ENCODE measurements at places on chromosomes 6 and 20. TPM values are rescaled to one million over a fixed set of nuclear protein-coding genes. Genes with fewer than 3 reads are reported as not detected.
A peak's percentile ranks its signal among the peaks of the same experiment; 100 is the strongest.

Gene PET117
- polyA plus RNA-seq = 8.9 TPM

Gene COL21A1
- 46.7 TPM for polyA plus RNA-seq

Gene PKIB
- polyA plus RNA-seq = not detected

DNA sequence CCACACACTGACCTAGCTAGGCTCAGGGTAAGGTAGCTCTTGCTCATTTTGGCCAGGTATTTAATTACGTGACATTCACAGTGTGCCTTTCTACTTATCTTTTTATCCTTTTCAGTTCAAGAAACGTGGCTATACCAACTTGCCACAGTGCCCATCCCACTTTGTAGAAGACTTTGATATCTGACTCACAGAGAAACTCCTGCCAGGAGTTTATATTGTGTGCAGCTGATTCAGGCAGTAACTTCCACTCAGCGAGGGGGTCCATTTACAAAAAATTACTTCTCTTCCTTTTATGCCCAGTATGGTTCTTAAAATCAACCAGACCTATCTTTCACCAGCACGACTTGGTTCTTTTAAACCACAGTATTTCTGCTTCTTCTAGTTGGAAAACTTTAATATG lies 75.6 kb downstream of the PRL start:
- H3K27ac ChIP-seq = no peak overlapping the region
- H3K27me3 ChIP-seq = no peaks in the 10 kb centered on the region
- no peak overlapping the region for H3K4me3 ChIP-seq
- no peaks in the 10 kb centered on the region for H3K36me3 ChIP-seq
- no peak for DNase-seq

DNA sequence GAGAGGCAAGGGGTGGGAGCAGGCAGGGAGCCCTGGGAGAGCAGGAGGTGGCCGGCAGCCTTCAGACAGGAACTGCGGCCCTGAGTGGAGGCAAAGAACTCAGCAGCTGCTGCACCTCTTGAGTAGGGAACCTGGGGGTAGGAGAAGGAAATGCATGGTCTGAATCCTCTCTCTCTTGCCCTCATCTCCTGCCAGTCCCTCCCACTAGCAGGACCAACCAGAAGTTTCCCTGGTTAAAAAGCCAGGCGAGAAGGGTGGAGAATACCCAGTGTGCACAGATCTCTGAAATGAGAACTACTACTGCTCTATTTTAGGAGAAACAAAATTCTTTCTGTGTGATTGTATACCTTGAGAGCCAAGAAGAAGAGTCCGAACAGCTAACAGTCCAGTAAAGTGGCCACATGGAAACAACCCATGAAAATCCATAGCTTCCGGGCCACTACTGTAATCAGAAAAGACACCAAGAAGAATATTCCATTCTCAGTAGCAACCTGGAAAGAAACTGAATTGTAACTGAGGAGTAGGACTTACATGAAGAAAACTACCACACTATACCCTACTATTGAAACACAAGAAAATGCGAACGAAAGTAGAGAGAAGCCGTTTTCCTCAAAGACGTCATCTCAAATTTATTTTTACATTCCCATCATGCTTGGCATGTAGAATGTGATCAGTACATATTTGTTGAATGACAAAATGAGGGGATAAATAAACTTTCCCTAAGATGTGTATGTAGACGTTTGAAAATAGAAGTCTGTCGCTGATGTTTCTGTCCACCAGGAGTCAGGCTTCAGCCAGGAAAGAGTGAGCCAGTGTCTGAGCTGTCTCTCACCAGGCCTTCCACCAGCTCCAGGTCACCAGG lies 25.6 kb downstream of the WRNIP1 start:
- peak overlapping the region; percentile 48 for H3K27ac ChIP-seq
- peak; percentile 38 for DNase-seq
- H3K27me3 ChIP-seq = no peaks in the 10 kb centered on the region
- H3K4me1 ChIP-seq = peaks cover 40% of the 10 kb centered on the region
- H3K36me3 ChIP-seq = no peaks in the 10 kb centered on the region

DNA sequence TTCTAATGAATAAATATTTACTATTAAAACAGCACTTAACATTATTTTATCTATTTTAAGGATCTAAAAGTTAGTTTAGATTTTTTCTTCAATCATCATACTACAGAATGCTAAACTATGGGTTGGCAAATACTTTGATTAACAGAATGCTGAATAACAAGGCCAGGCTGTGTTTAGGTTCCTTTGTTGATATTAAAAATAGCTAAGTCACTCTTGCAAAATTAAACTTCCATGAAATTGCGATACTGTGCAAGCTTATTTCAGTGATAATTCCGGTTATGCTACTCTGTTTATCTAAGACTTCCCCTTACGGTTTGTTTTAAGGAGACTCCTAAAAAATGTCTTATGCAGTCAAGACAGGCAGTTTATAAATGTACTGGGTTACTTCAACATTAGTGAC lies 2.8 kb downstream of the RNF24 start:
- peaks cover 4% of the 10 kb centered on the region for H3K4me1 ChIP-seq
- DNase-seq = no peak
- no peaks in the 10 kb centered on the region for H3K36me3 ChIP-seq
- peak overlapping the region; percentile 93 for H3K4me3 ChIP-seq

- H3K4me3 ChIP-seq = no peak overlapping the region
- H3K27me3 ChIP-seq = no peaks in the 10 kb centered on the region
- no peak overlapping the region for H3K27ac ChIP-seq
- H3K4me1 ChIP-seq = peaks cover 21% of the 10 kb centered on the region
- DNase-seq = no peak
These were observed 3.6 kb downstream of the TBCC start for GRCh38 chr6:42742116-42742894.

DNA sequence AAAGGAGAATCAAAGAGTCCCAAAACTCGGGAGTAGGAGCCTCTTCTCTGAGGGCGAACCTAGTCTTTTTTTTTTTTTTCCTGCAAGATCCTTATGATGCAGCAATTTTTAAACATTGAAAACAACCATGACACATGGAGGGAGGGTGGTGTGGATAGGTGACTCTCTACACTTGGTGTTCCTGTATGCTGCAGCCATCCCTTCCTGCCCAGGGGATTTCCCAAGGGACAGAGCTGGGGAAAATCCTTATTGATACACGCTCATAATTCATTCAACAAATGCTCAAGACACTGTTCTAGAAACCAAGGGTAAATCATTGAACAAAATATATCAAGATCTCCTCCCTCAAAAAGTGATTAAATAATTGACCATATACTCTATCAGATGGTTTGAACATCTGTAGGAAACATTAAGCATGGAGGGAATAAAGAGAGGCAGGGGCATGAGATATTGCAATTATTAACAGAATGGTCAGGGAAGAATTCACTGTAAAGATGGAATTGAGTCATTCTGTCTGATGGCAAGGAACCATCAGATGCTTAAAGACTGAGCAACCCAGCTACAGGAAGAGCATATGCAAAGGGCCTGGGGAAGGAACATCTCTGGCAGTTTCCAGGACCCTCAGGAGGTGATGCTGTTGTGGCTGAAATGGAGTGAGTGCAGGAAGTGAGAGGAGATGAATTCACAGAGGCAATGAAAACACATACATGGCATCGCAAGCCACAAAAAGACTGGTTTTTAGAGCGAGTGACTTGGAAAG lies 13.4 kb upstream of the BTN3A3 start:
- H3K4me3 ChIP-seq = no peak overlapping the region
- DNase-seq = no peak
- H3K36me3 ChIP-seq = peaks cover 50% of the 10 kb centered on the region
- H3K4me1 ChIP-seq = peaks cover 51% of the 10 kb centered on the region
- no peak overlapping the region for H3K27ac ChIP-seq

DNA sequence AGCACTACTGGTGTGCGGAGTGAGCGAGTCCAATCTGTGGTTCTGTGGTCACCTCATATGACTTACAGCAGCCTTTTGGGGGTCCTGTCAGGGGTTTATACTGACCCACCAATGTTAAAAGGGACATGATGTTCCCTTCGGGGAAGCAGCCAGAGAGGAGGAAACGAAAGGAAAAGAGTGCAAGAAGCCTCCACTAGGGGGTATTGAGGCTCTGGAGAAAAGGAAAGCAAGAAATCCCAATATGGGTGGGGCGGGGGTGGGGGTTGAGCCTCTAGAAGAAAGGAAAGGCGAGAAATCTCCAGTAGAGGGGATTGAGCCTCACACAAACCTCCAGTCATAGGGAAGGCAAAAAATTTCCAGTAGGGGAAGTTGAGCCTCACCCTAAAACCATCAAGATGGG lies 249.3 kb upstream of the ECI2 start:
- peaks cover 15% of the 10 kb centered on the region for H3K4me1 ChIP-seq
- no peaks in the 10 kb centered on the region for H3K36me3 ChIP-seq
- no peak for DNase-seq
- no peak overlapping the region for H3K4me3 ChIP-seq
- no peak overlapping the region for H3K27ac ChIP-seq

DNA sequence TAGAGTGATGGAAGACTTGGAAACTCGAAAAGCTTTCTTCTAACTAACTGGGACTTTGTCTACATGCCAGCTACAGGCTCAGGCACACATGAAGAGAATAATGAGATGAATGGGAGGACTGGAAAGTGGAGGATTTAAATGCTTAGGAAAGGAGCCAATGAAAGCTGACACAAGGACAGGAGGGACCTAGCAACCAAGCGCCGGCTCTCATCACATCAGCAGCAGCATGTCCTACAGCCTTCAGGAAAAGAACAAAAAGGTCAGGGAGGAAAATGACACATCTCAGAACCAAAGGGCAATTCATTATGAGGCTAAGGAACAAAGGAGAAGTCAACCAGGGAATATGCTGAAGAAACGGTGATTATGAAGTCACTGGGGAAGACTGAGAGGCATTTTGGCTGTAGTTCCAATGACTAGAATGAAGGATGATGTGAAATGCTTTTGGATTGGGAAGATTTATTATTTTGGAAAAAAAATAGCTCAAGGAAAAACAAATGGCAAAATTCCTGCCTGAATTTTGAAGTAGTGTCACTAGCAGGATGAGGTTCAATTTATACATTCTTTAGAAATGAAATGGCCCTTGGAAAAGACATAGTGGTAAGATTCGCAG lies 5.7 kb downstream of the BACH2 start:
- no peaks in the 10 kb centered on the region for H3K36me3 ChIP-seq
- no peaks in the 10 kb centered on the region for H3K27me3 ChIP-seq
- H3K4me3 ChIP-seq = no peak overlapping the region
- no peak overlapping the region for H3K27ac ChIP-seq
- peaks cover 23% of the 10 kb centered on the region for H3K4me1 ChIP-seq
- DNase-seq = no peak

GRCh38 chr20:37841971-37842370 lies 61.0 kb upstream of the VSTM2L start:
- peaks cover 70% of the 10 kb centered on the region for H3K36me3 ChIP-seq
- DNase-seq = no peak
- H3K27me3 ChIP-seq = no peaks in the 10 kb centered on the region
- no peak overlapping the region for H3K27ac ChIP-seq
- H3K4me3 ChIP-seq = no peak overlapping the region
- H3K4me1 ChIP-seq = peaks cover 5% of the 10 kb centered on the region

DNA sequence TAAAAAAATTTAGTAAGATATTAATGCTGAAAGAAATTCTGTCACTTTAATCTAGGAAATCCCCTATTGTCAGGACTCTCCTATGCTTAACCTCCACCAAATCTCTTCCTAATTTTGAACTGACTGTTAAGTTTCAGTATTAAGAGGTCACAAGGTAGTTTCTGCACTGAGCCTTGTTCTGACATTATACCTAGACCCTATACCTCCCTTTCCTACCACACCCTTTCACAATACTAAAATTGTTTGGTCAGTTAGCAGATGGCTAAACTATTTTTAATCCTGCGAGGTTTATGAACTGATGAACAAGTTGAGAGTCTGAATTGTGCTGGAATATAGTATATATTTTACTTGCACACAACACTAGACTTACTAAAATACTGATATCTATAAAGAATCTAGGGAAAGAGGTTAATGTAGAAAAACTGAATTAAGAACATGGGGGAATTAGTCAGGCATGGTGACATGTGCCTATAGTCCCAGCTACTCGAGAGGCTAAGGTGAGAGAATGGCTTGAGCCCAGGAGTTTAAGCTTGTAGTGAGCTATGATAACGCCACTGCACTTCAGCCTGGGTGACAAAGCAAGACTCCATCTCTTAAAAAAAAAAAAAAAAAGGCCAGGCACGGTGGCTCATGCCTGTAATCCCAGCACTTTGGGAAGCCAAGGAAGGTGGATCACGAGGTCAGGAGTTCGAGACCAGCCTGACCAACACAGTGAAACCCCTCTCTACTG lies 51.5 kb downstream of the HBS1L start:
- H3K36me3 ChIP-seq = peaks cover 33% of the 10 kb centered on the region
- H3K4me3 ChIP-seq = no peak overlapping the region
- H3K4me1 ChIP-seq = no peaks in the 10 kb centered on the region
- H3K27ac ChIP-seq = no peak overlapping the region
